ENCODE measurements at places on chromosomes 5 and 9.

DNA sequence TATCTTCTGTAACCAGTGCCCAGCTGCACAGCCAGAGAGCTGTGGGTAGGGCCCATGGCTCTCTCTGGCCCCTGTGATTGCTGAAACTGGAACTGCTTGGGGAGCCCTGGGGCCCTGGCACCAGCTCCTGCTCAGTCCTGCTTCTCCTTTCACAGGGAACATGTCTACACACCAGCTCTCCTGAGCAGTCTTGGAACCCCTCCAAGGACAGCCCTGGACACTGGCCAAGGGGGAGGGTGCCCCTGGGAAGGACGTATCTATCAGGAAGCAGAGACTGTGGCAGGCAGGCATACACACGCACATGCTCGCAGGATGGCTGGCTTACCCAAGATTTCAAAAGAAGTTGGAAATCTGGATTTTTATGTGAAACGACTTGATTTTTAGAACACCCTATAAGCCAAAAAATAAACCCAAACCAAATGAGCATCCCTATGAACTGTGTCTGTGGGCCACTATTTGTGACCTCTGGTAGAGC, 8.8 kb upstream of the TRAF1 start:
- no peak for DNase-seq

- DNase-seq = no peak
Observed at GRCh38 chr5:107666051-107666655, 4.6 kb downstream of the EFNA5 start.

DNA sequence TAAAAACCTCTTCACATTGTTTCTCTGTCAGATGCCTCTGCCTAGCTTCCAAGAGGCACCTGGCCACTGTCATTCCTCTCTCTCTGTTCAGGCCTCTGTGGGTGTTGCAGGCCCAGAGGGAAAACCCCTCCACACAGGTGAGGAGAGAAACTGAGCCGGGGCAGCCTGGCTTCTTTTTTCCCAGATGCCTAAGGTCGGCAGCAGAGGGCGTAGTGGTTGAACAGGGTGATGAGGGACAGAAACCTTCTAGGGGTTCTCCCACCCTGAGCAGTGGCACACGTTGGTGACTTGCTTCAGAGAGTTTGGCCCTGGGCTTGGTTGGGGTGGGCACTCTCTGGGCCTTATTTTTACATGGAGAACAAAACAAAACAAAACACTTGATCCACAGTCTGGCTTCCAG, 12.2 kb downstream of the IL9 start:
- no peak for DNase-seq

GRCh38 chr5:71679714-71680113, 39.4 kb upstream of the CARTPT start:
- no peak for DNase-seq

DNA sequence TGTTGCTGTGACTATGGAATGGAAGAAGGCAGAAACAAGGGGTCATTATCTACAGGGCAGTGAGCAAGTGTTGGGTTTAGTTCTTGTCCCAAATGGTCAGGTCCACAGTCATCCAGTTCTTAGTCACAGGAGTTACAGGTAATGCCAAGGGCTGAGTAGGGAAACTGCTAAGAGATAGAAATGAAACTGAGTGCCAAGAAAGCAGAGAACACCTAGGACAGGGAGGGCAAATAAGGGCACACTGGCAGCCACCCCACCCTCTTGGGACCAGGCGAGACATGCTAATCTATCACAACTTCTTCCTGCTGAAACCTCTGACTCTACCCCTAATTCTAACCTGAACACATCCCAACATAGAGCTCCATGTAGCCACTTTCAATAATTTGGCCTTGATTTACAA, 103.2 kb downstream of the KLF4 start:
- DNase-seq = no peak

DNA sequence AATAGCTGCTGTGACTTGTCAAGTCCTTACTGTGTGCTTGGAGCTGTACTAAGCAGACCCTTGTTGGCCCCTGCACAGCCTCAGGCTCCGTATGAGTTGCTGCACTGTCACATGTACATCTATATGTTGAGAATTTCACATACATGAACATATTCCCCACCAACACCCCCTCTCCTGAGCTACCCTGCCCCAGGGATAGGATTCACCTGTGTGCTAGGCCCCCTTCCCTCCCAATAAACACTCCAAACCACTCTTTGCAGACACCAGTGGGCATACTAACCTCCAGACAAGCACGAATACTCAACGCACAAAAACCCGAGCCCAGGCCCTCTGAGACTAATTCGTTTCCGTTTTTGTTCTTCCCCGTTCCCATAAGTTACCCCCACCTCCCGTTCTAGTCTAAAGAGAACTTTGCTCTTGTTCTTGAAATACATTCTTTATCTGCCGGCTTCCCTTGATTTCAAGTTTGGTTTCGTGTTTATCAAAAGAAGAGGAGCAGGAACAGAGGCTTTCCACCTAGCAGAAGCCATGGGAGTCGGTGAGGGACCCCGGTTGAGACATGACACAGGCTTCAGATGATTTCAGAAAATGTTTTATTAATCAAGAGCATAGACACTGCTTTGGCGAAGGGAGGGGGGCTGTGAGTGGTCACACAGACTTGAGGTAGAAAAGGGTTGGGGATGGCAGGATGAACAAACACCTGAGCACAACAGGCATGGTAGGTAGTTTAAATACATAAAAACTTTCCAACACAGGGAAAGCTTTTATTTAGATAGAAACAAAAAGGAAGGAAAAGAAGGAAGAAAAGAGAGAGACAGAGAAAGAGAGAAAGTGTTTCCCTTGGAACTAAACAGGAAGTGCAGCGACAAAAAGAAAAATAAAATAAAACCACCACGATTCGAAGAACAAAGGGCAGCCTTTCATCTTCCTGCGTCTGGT, 3.4 kb downstream of the HAND1 start:
- DNase-seq = no peak

DNA sequence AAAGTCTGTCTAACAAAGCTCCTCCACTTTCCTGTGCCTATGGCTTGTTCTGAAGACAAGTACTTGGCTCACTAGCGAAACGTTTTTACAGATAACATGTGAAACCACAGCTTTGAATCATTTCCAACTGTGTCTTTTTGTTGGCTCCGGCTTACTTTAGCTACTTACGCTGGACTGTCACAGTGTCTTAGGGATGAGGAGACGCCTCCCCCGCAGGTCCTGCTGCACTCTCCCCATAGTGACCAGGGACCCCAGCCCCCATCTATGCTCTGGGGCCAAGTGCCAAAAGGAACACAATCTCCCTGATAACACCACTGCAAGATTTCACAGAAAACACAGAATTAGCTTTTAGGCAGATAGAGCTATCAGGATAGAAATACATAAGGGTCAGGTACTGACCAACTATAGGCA, 219.1 kb downstream of the ADAMTS6 start:
- no peak for DNase-seq

DNA sequence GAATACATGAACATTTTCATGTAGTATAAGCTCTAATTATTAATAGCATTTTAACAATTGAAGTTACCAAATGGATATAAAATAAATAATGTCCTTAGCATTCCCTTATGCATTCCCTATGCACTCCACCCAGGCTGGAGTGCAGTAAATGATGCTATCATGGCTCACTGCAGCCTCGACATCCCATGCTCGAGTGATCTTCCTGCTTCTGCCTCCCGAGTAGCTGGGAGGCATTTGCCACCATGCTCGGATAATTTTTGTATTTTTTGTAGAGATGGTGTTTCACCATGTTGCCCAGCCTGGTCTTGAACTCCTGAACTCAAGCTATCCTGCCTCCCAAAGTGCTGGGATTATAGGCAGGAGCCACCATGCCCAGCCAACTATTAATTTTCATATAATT, 184.0 kb downstream of the PBX3 start:
- DNase-seq = no peak

DNA sequence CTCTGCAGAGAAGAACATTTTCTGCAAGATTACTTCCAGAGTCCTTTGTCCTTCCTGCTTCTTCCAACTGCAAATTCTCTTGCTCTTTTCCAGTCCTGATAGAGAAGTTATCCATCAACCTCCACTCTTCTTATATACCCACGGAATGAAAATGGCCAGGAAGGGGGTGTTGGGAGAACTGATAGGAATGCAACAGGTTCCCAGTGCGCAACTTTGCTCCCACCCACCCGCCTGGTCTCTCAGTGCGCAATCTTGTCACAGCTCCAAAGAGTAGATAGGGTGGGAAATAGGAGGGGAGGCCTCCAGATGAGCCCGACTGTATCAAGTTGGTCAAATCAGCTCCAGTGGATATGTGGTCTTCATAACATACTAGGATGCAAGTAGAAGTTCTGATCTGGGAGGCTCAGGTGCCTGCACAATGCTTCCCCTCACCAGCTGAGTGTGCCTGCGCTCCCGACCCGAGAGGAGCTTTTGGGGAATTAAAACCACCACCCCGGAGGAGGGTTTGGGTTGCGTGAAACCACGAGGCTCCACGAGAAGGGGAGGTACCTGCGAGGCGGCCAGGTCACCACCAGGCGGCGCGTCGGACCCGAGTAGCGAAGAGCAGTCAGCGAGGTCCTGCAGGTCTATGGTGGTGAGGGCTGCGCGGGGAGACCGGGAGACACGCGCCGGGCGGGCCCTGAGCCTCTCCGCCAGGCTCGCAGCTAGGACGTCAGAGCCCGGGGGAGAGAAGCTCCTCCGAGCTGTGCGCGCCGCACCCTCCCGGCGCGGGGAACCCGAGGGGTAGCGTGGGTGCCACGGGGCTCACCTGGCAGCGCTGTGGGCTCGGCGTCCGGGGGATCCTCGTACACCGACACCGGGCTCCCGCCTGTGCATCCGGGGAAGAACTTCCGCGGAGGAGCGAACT, 835 bp downstream of the MCIDAS start:
- DNase-seq = no peak
